ENCODE measurements at places on chromosomes 12 and 14.

DNA sequence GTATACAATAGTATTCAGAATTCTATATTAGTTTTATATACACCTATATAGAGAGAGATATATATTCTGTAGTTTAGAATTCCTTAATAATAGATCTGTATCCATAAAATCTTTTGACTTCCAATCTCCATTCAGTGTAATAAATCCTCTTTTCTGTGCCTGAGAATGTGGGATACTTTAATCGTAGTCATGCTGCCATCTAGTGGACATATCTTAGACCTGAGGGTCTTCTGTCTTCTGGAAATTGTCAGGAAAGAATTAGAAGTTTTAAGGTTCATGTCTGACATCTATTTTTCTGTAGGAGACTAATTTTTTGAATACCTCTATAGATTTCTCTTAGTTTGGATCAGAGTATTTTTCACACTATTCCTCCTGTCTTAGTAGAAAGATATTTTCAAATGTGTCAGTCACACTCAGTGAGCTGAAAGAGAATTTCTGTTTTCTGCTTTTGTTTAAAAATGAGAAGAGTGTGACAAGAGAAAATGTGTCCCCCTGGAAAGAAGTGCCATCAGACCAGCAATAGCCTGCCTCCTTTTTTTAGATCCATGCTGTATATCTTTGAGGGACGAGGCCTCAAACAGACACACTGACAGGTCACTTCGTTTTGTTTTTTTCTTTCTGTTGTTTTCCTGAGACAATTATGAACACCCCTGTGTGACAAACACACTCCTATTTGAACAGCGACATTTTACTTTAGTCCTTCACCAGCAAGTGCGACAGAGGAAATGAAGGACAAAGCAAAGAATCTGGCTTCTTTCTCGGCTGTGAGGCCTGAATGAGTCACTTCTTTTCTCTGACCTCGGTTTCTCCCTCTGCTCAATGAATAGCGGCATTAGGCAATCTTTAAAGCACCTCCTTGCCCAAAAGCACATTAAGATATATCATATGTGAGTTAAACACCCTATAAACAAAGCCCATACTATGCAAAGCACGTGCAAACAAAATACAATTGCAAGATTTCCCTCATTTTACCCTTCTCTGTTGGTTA is 96.3 kb downstream of the GALC start:
- peak; percentile 16 for DNase-seq

- no peak for DNase-seq
Observed at GRCh38 chr12:57874166-57875108, 27.9 kb upstream of the CTDSP2 start.

GRCh38 chr12:84079626-84080025 is 833.0 kb downstream of the SLC6A15 start:
- no peak for DNase-seq

DNA sequence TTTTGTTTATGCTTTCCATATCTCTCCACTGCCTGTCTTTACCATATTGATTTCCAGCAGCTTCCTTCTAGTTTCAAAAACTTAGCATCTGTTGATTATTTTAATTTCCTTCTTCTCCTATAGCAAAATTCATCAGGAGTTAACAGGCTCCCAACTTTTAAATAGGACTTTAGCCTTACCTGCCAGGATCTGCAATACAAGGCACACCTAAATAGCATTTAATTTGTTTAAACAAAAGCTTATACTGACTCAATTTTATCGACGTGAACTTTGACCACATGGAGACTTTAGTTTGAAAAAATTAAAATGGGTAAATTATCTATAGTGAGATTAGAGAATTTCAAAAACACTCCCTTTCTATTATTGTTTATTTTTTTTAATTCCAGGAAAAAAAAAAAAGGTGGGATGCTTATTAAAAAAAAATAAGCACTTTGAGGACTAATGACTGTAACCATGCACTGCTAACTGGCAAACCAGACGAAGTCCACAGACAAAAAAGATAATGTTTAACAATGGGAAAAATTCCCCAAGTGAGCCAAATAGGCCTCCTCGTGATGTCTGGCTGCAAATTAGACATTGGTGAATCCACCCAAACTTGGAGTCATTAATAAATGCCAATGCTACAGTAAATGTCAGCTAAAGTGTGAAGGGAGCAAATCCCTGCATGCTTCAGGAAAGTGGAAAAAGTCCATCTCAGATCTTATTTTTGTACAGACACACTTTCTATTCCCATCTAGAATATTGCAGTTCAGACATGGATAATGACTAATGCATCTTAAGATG is 40.7 kb downstream of the RMST start:
- DNase-seq, result no peak

DNA sequence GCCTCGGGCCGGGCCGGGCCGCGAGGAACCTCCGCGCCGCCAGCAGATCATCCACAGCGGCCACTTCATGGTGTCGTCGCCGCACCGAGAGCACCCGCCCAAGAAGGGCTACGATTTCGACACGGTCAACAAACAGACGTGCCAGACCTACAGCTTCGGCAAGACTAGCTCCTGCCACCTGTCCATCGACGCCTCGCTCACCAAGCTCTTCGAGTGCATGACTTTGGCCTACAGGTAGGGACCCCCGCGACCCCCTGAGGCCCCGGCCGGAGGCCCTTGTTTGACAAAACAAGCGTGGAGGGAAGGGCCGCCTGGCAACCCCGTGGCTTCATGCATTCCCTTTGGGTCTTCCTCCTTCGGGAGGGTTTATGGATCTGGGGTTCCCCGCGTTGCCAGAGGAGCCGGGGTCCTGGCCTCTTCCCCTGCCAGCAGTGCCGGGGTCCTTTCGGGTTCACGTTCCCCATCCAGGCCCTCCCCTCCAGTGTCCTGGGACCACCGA is 526 bp downstream of the MLXIP start:
- DNase-seq, result no peak

GRCh38 chr12:66403746-66404145 is 101.5 kb downstream of the HELB start:
- DNase-seq, result no peak

- no peak for DNase-seq
Observed at GRCh38 chr14:55699131-55700057, 119.4 kb downstream of the KTN1 start.

GRCh38 chr12:95700316-95700785 is 90.2 kb downstream of the NTN4 start:
- no peak for DNase-seq

GRCh38 chr12:63075376-63076060 is 75.5 kb downstream of the AVPR1A start:
- DNase-seq, result no peak

DNA sequence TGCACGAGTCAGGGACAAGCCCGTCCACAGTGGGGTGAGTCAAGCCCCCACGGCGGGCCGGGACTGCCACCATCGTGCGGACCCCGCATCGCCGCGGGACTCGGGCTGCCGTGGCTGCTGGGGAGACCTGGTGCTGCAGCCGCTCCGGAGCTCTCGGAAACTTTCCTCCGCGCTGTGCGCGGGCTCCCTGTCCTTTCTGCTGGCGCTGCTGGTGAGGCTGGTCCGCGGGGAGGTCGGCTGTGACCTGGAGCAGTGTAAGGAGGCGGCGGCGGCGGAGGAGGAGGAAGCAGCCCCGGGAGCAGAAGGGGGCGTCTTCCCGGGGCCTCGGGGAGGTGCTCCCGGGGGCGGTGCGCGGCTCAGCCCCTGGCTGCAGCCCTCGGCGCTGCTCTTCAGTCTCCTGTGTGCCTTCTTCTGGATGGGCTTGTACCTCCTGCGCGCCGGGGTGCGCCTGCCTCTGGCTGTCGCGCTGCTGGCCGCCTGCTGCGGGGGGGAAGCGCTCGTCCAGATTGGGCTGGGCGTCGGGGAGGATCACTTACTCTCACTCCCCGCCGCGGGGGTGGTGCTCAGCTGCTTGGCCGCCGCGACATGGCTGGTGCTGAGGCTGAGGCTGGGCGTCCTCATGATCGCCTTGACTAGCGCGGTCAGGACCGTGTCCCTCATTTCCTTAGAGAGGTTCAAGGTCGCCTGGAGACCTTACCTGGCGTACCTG is 1.1 kb downstream of the PDE3A start:
- DNase-seq, result no peak

GRCh38 chr14:73295198-73295796 is 58.0 kb downstream of the PAPLN start:
- DNase-seq, result no peak

- DNase-seq, result no peak
Observed at GRCh38 chr14:103312006-103312635, 21.9 kb upstream of the EIF5 start.

DNA sequence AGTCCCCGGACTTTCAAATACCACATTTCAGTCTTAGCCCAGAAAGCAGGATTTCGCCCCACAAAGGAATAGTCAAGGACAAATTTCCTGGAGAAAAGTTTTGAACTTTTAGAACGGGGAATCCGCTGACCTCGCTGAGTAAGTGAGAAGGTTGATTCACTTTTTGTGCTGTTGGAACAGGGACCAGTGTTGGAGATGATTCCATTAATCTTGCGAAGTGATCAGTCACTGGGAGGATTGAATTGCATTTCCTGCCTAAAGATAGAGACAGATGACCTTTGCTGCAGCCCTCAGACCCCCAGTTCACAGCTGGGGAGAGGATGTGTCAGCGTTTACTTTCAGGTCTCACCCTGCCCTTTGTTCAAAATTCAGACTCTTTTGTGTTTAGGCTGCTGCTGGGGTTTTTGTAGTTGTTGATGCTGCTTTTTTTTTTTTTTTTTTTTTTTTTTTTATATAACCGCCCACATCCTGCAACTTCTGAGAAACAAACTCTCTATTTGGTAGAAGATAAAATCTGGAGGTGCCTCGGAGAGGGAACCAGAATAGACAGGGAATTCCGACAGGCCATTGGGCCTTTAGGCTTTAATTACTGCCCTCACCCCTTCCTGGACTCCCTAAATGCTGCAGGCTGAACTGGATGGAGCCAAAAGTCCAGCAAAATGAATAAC is 9.8 kb upstream of the KDM2B start:
- peak; percentile 95 for DNase-seq

GRCh38 chr14:35333264-35333730 is 41.1 kb downstream of the PSMA6 start:
- DNase-seq, result no peak

DNA sequence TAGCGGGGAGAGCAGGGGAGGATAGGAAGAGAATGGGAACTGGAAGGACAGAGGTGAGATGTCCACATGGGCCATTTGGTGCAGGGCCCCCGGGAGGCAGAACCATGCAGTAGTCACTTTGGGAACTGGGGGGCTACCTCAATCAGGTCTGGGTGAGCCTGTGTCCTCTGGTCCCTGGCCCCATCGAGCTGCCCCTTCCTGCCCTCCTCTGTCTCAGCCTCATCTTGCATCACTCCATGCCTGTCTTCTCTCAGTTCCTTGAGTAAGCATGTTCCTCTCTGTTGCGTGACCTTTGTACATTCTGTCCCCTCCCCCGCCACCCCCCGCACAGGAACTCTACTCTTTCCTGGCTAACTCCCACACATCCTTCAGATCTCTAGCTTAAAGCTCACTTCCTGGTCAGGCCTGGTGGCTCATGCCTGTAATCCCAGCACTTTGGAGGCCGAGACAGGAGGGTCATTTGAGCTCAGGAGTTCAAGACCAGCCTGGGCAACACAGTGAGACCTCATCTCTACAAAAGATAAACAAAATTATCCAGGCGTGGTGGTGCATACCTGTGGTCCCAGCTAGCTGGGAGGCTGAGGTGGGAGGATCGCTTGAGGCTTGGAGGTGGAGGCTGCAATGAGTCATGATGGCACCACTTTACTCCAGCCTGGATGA is 23.2 kb downstream of the FOS start:
- no peak for DNase-seq

DNA sequence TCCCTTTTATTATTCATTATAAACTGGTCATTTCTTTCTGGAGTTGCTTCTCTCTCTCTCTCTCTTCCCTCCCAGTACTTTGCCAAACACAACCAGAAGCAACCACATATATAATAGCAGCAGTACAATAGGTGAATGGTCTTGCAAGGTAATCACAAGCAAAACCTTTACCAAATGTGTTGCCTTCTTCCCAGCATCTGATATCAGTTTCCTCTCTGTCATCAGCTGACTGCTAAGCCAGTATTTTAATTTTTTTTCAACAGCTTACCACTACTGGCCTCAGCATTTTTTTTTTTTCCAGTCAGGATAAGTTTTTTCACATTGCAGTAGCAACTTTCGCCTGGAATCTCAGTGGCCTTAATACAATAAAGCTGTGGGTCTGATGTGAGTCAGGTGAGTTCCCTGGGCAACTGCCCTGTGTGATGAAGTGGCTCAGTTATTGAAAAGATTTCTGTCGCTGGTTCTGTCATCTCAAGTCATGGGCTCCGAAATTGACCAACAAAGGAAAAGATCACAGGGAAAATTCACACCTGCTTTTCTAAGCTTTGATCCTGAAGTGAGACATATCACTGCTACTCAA is 282.5 kb upstream of the AMIGO2 start:
- no peak for DNase-seq

GRCh38 chr14:96383445-96383844 is 8.5 kb upstream of the AK7 start:
- no peak for DNase-seq

- no peak for DNase-seq
Observed at GRCh38 chr14:85471744-85472143, 58.2 kb upstream of the FLRT2 start.

All from stimulated activated naive CD4-positive, alpha-beta T cell (primary cell).